Activated CD8-positive, alpha-beta memory T cell treated with anti-CD3 and anti-CD28 coated beads for 1 hour (primary cell): ENCODE measurements at places on chromosomes 5 and 9.

DNA sequence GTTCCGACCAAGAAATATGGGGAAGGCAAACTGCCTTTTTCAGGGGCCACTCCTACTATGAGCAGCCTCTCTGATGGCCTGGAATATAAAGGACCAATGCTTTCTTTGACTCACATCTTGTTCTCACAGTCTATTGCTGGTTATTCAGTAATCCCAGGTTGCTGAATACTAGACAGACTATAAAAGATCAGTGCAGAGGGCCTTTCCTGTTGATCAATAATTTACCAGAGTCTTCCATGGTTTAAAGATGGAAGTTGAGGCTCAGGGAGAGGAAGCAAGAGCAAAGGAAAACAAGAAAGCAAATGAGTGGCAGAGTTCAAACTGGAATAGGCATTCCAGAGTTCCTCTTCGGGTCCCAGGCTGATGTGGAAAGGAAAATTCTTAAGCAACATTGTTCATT, 62.9 kb downstream of the FBXO38 start:
- DNase-seq, result no peak

DNA sequence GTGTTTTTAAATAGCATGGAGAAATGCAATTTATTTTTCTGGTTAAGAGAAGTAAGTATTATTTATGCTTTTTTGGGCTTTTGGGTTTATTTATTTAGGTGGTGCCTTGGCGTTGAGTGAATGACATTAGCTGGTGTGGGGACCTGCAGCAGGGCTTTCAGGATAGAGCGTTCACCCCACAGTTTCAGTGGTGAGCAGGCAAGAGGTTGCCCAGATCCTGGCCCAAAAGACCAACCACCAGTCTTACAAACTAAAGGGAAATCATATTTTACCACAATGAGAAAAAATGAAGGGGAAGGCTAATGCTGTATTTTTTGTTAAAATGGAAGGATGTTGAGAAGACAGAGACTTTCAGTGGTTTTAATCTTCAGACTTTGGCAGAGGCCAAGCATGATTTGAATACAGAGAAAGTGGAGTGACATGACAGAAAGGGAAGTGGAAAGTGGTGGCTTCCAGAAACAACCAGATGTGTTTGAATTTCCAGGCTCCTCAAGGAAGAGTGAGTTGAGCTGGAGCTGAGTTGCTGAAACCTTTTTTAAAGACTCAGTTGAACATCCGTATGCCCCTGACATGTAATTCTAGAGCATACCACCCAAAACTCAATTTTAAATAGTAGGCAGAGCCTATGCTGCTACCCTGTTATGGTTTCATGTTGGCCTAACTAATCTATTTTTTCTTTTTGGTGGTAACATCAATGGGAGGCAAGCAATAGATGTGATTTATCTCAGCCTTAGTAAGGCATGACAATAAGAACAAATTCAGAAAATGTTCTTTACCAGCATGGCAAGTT, 94.8 kb downstream of the AOPEP start:
- no peak for DNase-seq

DNA sequence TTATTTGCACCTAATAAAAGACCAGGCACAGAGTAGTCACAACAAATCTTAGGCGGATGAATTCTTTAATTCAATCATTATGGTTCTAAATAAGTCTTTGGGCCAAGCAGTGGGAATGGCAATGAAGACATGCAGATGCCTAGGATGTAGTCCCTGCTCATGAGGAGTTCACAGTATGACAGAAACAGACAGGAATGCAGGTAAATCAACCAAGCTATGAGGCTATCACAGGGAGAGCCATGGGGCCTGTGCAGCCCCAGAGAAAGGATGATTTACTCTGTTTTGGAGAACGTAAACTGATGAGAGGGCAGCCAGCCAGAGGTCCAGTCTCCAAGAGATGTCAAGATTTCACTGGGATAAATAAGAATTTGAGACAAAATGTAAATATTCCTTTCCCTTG, 129.4 kb downstream of the TRIM32 start:
- no peak for DNase-seq

- no peak for DNase-seq
Observed at GRCh38 chr9:89137542-89138462, 40.8 kb downstream of the SHC3 start.

DNA sequence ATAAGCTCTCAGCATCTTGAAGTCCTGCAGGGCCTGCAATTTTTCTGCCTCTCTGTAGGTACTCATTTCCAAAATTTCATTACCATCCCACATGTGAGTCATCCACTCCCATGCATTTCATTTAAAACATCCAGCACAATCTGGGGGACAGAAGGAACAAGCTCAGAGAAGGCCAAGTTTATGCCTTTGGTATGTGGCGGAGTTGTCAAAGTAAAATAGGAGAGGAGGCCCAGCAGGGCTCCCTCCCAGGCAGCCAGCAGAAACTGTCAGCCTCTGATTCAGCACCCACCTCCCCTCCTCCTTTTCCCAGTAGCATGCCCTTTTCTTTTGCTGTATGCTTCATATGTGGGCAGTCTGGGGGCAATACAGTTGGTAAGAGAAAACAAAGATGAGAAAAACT, 126.4 kb upstream of the ZNF366 start:
- DNase-seq, result no peak
